ENCODE measurements at places on chromosomes 2 and 18.
A peak's percentile ranks its signal among the peaks of the same experiment; 100 is the strongest.

DNA sequence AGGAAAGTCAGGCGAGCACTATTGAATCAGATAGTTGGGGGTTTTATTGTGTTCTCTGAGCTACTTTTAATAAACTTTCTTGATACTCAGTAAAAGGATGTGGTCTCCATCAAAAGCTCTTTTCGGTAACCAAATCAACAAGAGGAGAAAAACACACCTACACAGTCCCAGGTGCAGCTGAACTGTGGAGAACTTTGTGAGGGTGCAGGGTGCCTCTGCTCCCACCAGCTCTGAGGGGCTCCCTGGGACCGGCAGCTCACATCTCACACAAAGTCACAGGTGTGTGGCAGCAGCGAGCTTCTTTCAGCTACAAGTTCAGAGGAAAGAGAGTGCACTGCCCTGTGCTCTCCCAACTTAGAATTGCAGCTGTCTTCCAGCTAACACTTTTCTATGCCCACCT is 650.4 kb downstream of the RNF144A start:
- no peak for DNase-seq

DNA sequence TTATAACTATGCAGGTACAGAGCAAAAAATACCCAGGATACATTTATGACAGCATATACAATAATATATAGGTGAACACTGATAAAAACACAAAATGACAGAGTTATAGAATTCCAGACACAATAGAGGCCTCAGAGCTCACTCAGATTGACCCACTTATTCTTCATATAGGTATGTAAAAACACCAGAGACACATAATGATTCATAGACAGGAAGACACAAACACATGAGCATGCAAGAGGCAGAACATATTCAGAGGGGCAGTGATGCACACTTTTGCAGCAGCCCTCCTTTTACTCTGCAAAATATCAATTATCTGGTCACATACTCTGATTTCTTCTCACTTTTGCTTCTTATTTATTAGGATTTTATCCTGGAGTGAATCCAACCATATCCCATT is 633.3 kb upstream of the ACVR2A start:
- no peak for DNase-seq

DNA sequence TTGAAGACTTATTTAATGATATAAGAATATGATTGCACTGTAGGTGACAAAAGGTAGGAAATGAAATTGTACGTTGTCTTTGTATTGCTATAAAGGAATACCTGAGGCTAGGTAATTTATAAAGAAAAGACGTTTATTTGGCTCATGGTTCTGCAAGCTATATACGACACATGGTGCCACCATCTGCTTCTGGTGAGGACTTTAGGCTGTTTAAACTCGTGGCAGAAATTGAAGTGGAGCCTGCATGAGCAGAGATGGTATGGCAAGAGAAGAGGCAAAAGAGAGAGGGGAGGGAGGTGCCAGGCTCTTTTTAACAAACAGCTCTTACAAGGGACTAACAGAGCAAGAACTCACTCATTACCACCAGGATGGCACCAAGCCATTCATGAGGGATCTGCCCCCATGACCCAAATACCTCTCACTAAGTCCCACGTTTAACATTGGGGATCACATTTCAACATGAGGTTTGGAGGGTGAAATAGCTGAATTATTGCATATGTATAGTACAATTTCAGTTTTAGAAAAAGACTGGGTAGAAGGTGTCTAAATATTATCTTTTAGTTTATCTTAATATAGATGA is 86.8 kb downstream of the GULP1 start:
- no peak for DNase-seq

DNA sequence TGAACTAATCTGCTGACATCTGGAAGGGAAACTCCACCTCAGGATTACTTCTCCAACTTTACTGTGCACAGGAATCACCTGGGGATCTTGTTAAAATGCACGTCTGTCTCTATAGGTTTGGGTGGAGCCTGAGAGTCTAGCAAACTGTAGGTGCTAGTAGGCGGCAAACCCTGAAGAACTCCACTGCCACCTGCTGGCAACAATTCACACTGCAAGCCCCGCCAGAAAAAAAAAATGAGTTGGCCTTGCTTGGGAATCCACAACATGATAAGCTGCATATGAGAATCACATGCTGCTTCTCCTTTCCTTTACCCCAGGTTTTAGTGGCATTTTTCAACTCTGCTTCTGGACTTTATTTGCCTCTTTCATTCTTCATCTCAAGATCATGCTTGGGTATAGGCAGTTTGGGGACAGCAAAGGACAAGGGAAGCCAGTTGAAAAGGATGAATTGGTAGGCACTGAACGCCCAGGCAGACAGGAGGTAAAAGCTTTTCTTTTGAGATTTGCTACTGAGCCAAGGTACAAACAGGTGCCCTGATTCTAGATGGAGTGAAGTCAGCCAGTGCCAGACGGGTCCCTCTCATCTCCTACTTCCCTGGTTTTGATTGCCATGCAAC is 88.8 kb downstream of the VIT start:
- peak; percentile 40 for DNase-seq

DNA sequence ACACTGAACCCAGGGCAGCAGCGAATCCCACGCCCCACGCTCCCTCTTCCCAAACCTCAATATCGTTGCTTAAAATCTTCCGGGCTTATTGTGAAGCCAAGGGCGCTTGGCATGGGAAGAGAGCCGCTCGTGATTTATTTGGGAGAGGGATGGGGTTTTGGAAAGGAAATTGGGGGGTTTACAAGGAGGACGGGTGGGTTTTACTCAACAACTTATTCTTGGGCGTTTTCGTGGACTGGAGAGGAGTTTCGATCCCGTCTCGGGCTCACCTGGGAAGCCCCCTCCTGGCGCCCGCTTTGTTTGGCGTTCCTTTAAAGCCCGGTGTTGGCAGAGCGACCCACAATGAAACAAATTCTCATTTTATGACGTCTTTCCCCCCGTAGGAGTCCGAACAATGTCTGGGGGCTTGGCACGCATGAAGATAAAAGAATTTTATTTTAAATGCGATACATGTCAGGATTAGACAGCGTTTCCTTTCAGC is 135.3 kb downstream of the INSIG2 start:
- no peak for DNase-seq

DNA sequence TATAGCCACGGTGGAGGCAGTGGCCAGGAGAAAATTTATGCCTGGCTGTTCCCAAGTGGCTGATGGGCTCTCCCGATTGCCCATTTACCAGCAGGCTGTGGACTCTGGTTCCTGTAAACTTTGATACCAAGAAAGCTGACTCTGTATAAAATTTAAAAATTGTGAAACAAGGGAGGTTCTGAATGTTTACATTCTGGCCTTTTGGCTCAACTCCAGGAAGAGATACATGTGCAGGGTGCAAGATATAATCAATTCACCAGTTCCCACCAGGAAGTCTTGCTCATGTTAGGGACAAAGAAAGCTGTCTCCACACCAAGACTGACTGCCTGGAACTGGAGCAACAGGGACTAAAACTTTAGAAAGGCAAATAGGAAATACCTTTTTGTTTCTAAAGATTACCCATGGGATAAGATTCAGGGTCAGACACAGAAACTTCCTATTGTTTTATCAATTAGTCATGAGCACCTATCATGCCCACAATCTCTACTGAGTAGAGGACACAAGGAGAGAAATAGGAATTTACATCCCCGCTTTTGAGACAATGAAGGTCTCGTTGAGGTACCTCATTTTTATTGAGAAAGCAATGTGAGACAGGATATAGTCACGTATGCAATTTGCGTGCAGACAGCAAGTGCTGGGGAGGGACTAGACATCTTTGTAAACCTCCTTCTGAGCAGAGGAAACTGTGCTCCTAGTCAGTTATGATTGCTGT is 123.5 kb downstream of the LIPG start:
- DNase-seq = no peak
